ENCODE measurements at places on chromosomes 3 and 15.

DNA sequence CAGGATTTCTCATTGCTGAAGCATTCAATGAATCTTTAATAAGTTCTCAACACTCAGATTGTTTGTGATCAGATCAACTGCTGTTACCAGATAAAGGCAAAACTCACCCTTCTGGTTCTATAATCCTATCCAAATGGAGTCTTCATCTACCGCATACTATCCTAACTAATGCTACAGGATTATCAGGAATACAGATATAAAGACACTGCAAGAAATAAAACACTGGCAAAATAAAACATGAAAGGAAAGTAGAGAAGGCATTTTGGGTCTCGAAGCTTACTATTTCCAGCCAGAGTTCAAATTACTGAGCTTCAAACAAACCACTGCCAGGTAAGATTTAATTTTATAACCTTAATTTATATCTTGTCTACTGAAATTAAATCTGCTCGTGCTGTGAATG is 524 bp downstream of the CHRM5 start:
- no peak for DNase-seq

- DNase-seq, result no peak
These were observed 64.1 kb upstream of the SLC6A1 start for GRCh38 chr3:10928407-10928960.

DNA sequence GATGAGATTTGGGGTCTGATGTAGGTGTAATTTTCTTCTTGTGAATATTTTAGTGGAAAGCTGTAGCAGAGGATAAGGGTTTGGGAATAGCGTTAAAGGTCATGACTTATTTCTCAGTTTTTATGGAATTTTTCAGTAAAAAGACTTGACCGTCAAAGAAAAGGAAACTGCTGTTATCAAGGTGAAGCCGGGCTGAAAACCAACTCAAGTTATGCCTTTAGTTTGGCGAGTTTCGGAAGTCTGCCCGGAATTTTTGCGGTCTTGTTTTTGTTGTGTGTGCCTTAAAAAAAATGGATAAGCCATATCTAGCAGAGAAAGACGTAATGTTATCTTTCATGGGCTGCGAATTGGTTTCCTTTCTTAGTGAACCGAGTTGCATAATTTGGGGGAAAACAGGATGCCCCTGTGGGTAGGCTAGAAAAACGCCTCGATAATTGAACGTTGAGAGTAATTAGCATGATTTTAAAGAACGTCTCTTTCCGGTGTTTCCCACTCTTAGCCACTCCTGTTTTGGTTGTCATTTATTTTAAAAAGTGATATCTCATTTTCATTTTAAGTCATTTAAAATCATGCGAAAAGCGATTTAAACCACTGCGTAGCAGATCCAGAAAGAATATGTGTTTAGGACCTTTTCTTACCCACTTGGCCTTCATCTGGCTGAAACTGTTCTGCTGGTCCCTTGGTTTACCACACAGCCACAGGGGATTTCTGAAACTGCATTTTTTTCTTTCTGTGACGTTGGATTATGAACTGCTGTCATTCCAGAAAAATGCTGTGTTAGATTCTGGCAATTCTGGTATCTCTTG is 1.1 kb downstream of the NFKBIZ start:
- no peak for DNase-seq

DNA sequence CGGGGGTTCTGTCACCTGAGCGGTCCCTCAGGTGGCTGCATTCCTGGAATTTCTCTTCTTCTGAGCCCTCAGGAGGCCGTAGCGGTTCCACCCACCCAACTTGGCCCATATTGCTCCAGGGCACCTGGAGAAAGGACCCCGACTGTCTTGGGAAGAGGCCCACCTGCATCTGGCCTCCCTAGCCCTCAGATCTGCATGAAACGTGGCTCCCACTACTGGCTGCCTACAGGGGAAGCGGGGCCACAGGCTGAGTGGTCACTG is 9.9 kb upstream of the ANPEP start:
- DNase-seq, result no peak

DNA sequence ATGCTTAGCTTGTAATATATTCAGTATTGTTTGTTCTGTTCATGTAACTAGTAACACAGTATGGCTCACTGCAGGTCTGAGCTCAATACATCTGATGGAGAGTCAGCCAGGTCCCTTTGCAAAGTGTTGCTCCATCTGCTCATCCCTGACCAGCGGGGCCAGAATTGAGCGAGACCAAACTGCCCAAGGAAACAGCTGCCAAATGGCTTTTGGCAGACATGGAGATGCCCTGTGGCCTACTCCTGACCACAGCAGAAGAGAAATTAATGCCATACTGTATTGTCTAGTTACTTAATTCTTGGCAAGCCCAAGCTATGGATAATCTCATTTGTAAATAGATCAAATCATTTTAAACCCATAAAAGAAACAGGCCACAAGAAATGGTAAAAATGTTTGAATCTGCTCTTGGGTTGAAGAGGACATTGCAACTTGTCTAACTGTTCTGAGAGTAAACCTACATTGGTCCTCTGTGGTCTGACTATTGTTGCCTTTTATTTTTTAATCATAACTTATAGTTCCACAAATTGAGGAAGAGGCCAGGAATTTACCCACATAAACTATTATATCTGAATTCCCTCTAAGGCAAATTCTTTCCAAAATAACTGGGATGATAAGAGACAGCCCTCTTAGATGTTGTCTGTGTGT is 209.5 kb downstream of the EBLN2 start:
- no peak for DNase-seq

- DNase-seq, result no peak
These were observed 9.4 kb upstream of the SEC13 start for GRCh38 chr3:10330319-10330718.

- no peak for DNase-seq
These were observed 155.8 kb downstream of the EPHA6 start for GRCh38 chr3:96970211-96970610.

DNA sequence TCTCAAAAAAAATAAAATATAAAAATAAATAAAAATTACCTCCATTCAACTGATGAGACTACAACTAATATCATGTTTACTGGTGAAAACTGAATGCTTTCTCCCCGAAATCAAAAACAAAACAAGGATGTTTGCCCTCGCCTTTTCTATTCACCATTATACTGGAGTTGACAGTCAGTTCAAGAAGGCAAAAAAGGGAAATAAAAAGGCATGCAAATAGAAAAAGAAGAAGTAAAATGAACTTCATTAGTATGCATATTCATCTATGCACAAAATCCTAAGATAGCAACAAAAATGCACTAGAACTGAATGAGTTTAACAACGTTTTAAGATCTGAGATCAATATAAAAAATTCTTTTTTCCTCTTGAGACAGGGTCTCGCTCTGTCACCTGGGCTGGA is 72.7 kb upstream of the FAM174B start:
- no peak for DNase-seq

- no peak for DNase-seq
These were observed 686.3 kb downstream of the NTRK3 start for GRCh38 chr15:87570206-87570605.

DNA sequence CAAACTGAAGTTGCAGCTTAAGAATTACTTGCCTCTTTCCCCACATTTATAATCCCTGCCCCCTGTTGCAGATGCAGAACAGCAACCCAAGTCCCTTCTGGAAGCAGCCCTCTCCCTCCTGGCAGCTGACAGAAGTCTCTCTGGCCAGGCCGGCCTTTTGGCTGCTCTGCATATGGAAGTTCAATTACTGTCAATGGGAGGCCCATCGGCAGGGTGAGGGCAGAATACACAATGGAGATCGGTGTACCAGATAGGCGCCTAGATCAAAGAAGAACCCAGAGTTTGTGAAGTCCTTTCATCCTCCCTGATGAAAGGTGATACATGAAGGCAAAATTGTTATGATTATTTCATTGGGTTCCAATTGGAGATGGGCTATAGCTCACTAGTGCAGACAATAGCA is 327.9 kb upstream of the CTNNB1 start:
- no peak for DNase-seq

- no peak for DNase-seq
These were observed 61.4 kb upstream of the CLDN18 start for GRCh38 chr3:137948400-137949072.

- no peak for DNase-seq
These were observed 19.8 kb downstream of the UBA5 start for GRCh38 chr3:132679911-132680310.

DNA sequence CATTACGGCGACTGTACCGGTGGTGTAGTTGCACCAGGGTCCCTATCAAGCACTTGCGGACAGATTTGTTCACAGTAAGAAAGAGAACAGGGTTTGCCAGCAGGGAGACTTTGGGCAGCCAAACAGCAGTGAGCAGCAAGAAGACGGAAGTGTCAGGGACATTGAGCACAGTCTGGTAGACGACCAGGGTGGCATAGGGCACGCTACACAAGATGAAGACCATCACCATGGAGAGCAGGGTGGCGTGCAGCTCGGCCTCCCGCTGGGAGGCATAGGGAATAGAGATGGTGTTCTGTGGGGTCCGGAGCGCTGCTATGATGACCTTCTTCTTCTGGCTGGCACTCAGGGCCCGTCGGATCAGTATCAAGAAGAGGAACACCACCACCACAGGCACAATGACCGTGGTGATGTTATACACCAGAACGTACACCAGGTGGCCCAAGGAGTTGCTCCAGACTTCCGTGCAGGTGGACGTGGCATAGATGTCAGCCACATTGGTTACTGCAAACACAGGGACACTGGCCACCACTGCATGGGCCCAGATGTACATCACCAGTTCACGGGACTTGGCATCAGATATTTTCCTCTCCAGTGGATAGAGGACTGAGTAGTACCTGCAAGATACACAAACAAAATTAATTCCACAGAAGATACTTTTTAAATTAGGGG is 19.1 kb upstream of the FSIP1 start:
- no peak for DNase-seq

GRCh38 chr3:147381596-147381995 is 24.7 kb downstream of the ZIC4 start:
- no peak for DNase-seq

DNA sequence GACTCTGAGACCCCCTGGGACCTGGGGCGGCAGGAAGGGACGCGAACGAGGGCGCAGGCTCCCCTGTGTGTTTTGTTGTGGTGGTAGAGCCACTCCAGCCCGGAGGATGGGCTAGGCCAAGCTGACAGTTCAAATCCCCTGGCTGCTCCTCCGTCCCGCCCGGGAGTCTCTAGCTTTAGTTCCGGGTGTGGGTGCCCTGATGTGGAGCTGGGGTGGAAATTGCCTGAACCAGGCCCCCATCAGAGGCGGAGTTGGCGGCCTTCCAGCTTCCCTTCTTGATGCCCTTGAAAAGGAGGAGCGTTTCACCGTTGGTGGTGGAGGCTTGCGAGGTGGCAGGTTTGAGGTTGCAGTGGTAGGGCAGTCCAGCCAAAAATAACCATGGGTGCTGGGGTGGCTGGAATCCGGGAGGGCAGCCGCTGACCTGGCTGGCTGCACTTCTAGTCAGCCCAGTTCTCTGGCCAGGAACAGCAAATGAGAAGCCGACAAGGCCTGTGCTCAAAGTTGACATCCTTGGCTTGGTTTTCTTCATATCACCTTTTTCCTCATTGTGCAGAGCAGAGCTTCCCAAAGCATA is 817 bp downstream of the CLK3 start:
- DNase-seq, result peak; percentile 55

DNA sequence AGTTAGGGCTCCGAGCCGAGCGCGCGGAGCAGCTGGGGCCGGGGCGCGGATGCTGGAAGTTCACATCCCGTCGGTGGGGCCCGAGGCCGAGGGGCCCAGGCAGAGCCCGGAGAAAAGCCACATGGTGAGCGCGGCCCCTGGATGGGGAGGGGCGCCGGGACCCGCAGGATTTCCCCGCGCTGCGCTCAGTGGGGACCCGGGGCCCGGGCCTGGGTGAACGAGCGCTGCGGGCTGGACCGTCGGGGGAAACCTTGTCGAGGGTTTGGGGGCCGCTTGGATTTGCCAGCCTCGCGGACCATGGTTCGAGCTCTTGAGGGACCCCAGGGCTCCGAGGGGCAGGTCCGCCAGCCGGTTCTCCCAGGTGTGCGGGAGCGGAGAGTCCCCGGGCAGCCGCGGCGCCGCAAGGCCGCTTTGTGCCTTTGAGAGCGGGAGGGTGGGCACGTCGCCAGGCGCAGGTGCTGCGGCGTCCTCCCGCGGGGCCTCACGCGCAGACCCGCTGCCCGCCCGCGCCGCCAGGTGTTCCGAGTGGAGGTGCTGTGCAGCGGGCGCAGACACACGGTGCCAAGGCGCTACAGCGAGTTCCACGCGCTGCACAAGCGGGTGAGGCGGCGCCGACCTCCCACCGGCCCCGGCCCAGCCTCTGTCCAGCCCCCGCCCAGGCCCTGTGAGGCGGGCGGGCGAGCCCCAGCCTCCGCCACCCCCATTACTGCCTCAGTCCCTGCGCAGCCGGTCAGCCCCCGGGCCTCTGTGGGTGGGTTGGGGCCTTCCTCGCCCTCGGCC is at the start of gene SNX22:
TSS of gene SNX22 (plus strand) at position 5 of the 780 bp plus-strand sequence. CDS start at position 50, 45 bp downstream.
- DNase-seq, result no peak

GRCh38 chr15:77716632-77717332 is 84.1 kb upstream of the LINGO1 start:
- no peak for DNase-seq

DNA sequence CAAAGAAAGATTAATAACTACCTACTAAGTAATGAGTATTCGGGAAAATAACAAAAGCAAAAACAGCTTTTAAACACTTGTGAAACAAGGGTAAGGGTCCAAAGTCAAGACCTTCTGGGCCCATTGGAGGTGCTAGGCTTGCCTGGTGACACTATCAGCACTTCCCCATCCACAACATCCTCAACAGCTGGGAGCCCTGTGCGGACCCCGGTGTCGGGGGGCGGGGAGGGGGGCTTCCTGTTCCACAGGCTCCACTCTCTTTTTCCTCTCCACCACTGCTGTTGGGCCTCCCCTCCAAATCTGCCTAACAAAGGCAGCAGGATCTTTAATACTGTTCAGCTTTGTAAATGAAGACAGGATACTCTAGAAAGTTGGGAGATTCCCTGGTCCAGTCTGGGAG is 21.6 kb downstream of the NGRN start:
- DNase-seq, result no peak

DNA sequence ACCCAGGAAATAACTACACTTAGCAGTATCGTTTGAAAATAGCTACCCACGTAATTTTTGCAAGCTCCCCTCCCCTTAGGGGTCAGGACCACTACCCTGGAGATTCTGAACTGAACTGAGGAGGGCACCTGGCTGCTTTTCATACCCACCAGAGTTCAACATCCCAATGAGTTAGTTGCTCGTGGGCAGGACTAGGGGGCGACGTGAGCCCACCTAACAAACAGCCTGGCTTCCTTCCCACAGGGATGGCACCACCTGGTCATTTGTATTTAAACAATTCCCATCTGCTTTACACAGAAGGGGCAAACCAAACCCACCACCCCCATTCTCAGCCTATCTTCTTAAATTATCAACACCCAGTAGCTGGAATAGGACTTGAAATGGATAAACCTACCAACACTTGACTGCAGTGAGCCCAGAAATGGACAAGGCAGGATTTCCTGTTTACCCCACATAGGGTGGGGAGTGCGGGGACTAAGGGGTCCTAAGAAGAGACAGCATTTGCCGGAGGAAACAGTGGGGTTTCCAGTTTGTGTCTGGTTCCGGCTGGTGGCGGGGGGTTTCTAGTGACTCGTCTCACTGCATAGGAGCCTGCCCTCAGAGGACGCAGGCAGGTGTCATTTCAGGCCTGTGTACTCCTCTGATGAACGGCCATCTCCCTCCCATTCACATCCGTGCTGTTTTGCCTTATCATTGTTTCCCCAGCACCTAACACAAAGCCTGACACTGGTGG is 11.6 kb upstream of the VGLL4 start:
- no peak for DNase-seq
